GM10248 (cell line): ENCODE measurements at places on chromosomes 3 and 15.

- peak; percentile 53 for DNase-seq
These were observed 30.2 kb upstream of the USP3 start for GRCh38 chr15:63473999-63474809.

DNA sequence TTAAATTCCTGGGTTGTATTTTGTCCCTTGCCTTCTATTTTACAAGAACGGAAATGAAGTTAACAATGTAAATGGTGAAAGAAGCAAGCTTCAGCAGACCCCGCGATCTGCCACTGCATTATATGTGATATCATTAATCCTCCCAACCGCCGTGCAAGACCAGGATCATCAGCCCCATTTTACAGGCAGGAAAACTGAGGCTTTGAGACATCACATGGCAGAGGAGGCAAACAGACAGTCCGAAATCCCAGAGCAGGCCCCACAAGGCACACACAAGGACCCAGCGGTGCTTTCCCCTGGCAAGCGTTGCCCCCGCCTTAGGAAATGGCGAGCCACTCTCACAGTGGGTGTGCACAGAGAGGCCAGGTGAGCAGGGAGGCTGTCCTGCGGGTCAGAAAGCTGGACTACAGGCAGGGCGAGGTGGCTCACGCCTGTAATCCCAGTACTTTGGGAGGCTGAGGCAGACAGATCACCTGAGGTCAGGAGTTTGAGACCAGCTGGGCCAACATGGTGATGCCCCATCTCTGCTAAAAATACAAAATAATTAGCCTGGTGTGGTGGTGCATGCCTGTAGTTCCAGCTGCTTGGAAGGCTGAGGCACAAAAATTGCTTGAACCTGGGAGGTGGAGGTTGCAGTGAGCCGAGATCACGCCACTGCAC lies 16.2 kb downstream of the FGD5 start:
- no peak for DNase-seq

DNA sequence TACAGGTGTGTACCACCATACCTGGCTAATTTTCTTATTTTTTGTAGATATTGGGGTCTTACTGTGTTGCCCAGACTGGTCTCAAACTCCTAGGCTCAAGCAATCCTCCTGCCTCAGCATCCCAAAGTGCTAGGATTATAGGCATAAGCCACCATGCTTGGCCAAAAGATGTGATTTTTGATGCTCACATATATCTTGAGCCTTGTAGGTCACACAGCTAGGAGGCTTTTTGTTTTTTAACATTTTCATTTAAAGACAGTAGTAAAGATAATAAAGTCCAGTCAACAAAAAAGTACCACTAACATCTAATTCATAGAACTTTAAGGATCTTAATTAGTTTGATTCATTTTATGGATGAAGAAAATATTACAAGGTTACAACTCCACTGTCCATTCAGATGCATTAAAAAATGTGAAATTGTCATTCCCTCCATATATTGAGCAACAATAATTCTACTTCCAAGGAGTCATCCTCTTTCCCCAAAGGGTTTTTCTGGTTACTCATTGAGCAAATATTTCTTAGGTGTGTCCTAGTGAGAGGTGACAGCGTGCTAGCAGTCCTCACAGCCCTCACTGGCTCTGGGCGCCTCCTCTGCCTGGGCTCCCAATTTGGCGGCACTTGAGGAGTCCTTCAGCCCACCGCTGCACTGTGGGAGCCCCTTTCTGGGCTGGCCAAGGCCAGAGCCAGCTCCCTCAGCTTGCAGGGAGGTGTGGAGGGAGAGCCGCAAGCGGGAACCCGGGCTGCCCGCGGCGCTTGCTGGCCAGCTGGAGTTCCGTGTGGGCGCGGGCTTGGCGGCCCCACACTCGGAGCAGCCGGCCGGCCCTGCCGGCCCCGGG lies 8.3 kb upstream of the TASOR start:
- no peak for DNase-seq

- DNase-seq: no peak
These were observed 132.9 kb downstream of the KCNMB2 start for GRCh38 chr3:178669022-178669601.

DNA sequence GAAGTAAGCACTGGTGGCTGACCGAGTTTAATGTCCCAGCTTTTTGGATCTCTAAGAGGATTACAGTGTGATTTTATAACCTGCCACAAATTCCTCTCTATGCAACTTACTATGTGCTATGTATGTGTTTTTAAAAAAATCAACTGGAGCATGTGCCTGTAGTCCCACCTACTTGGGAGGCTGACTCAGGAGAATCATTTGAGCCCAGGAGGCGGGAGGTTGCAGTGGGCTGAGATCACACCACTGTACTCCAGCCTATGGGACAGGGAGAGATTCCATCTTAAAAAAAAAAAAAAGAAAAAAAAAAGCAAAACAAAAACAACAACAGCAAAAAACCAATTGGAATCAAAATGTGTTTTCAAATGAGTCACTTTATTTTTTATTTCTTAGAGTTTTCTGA lies 29.6 kb downstream of the DUT start:
- no peak for DNase-seq

GRCh38 chr15:35444557-35445204 lies 101.3 kb downstream of the DPH6 start:
- DNase-seq: peak; percentile 44

GRCh38 chr3:125589547-125590122 lies 5.7 kb downstream of the OSBPL11 start:
- DNase-seq: peak; percentile 29

- no peak for DNase-seq
These were observed 29.6 kb upstream of the BBX start for GRCh38 chr3:107493134-107493533.

- DNase-seq: no peak
These were observed 17.3 kb upstream of the RYK start for GRCh38 chr3:134267996-134268395.

GRCh38 chr3:88997260-88997659 lies 110.2 kb upstream of the EPHA3 start:
- no peak for DNase-seq

- no peak for DNase-seq
These were observed 3.7 kb upstream of the CLDN1 start for GRCh38 chr3:190325923-190326322.

DNA sequence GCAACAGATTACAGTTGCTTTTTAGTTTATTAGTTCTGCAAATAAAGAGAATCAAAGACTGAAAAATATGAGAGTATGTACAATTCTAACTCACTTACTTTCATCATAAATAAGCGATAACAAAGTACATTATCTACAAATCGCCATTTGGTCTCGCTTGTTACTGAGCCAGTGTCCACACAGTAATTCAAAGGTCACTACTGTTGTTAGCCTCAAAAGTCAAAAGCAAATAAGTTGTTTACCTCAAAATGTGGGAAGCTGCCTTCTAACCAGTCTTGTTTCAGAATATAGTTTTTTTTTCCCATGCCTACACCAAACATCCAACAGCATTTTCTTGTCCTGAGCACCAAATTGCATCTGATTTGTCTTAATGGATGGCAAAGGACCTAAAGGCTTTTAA lies 127.4 kb upstream of the FAM3D start:
- DNase-seq: no peak

GRCh38 chr3:43997316-43997715 lies 244.4 kb upstream of the TOPAZ1 start:
- DNase-seq: no peak
